CD4-positive, alpha-beta T cell treated with Interleukin-15 for 4 hours (primary cell): ENCODE measurements at places on chromosomes 11 and 22.
A peak's percentile ranks its signal among the peaks of the same experiment; 100 is the strongest.

DNA sequence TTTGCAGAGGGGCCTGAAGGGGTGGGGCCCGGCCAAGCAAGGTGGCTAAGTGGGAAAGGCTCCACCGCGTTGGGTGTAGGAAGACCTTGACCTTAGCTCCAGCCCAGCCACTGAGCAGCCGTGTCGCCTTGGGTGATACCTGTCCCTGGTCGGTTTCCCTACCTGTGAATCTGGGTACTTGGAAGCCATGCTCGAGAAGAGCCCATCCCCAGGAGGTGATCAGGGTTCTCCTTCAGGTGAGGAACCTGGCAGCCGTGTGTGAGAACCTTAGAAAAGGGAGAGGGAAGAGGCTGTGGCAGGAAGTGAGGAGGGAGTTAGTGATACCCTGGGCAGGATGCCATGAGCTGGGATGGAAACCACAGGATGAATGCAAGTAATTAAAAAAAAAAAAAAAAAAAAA is 21.6 kb downstream of the PPARA start:
- no peak for DNase-seq

DNA sequence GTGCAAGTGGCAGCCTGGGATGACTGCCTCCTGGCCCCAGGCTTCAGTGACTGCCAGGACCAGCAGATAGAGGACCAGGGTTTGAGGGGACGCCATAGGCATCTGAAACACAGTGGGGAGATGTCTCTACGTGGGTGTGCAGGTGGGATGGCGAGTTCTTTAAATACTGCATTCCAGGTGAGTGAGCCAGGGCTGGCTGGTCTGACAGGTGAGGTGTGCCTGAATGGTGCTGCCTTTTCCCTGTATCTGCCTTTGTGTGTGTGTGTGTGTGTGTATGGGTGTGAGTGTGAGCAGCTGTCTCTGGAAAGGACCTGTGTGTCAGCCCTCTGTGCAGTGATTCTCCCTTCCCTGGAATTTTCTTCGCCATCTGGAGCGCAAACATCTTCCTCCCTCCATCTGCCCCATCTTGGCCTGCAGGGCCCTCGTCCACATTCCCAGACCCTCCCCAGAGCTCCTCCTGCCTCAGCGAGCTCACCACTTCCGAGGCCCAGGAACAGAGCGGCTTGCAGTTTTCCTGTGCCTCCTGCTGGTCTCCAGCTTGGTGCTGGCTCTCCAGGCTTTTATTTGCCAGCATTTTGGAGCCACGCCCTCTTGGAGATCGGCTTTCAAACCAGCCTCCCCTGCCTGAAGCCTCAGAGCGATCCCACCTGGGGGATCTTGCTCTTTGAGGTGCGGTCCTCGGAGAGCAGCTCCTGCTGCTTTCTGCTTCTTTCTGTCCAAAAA is at the start of gene GPHA2:
Gene GPHA2 (minus strand): TSS at position 535 of the 723 bp plus-strand sequence. CDS start 433 bp downstream, at position 102.
- no peak for DNase-seq

DNA sequence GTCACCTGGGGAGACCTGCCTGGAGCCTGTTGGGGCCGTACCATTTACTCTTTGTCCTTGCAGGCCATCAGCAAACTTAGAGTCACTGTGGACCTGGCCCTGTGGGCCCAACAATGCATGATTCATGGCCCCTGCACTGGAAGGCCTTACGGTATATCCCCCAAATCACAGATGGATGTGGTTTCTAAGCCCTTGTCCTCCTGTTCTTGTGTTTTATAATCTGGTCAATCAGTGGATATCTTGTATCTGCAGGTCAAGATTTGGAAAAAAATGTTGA is 6.2 kb downstream of the TSKU start:
- DNase-seq = no peak

- no peak for DNase-seq
Measured at GRCh38 chr22:19853879-19854777, 546 bp downstream of the GNB1L start.

- DNase-seq = no peak
Measured at GRCh38 chr11:56916587-56916986, 72.1 kb upstream of the OR5AK2 start.

DNA sequence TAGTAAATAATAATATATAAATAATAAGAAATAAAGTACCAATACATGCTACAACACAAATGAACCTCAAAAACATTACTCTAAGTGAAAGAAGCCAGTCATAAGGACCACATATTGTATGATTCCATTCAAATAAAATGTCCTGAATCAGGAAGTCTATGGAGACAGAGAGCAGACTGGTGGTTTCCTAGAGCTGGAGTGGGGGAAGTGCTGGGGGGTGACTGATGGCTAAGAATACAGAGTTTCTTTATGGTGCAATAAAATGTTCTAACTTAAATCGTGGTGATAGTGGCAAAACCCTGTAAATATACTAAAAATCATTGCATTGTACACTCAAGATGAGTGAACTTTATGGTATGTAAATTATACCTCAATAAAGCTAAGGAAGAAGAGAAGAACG is 376.5 kb downstream of the BUD13 start:
- DNase-seq = no peak

DNA sequence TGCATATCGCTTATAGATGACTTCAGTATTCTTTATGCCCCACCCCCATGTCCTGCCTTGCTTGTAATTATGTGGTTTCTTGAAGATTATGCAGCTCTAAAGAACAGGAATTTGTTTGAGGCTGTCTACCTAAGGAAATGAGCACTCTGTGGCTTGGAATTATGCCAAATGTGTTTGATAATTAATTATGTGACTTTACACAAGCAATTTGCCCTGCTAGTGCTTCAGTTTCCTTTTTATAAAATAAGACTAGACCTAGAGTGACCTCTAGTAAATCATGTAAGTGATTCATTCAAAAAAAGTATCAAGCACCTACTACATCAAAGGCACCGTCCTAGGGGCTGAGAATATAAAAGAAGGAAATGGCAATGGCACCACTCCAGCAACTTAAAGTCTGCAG is 491.5 kb upstream of the KIRREL3 start:
- DNase-seq = no peak

- DNase-seq = no peak
Measured at GRCh38 chr11:59667812-59668187, 1.0 kb downstream of the PATL1 start.

DNA sequence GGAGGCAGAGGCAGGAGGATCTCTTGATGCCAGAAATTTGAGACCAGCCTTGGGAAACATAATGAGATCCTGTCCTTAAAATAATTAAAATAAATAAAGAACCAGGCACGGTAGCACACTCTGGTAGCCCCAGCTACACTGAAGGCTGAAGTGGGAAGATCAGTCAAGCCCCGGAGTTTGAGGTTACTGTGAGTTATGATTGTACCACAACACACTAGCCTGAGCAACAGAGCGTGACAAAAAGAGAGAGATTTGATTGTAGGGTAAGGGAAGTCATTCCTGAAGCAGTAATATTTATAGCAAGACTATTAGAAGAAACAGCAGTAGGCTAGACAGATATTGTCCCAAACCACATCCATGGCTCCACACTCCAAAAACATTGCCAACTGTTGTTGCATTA is 1408.4 kb upstream of the TENM4 start:
- no peak for DNase-seq

DNA sequence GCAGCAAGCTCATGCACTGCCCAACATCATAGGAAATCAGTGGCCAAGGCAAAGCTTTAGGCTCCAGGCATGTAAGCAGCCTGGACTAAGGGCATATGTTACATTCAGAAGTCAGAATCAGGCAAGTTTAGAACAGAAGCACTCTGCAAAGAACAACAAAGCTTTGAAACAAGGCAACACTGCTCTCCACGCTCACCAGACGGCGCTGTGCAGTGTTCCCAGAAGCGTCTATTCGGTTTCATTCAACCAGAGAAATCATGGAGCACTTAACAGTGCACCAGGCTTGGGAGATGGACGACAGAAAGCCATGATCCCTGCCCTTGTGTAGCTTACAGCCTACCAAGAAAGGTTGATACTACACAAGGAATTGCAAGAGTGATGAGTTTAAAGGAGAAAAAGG is 555.8 kb downstream of the BUD13 start:
- DNase-seq = peak; percentile 5

GRCh38 chr11:68865241-68865640 is 23.5 kb upstream of the CPT1A start:
- DNase-seq = no peak

- DNase-seq = no peak
Measured at GRCh38 chr11:26193694-26194365, 138.1 kb upstream of the ANO3 start.

DNA sequence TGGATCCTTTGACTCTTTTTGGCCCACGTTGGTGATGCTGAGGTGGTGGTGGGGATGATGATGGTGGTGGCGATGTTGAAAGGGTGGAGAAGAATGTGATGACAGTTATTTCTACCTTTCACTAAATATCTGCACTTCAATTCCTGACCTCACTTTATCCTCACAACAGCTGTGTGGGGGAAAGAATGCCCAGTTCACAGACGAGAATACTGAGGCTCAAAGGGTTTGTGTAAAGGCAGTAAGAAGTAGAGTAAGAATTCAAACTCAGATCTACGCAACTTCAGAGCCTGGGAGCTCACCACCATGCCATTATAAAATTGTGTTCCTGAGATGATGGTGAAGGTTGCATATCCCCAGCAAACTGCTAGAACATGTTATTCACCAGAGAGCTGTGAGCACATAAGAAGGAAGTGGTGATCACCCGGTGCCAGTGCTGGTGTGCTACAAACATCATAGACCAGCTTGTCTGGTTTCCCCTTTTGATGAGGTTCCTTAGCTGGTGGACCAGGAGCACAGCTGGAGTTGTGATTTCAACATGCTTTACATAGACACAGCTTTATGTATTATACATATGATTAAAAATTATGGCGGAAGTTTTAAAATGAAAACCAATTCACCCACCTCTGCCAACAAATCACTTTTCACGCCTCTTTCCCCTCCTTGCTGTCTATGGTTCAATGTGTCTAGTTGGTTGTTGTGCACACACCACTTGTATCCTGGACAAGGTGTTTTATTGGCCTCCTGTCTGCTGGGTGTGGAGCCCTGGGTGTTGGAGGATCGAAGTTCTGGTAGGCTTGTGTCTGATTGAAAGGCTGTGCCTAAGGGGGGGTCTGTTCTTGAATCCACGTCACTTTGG is 6.2 kb downstream of the ST14 start:
- no peak for DNase-seq

- DNase-seq = no peak
Measured at GRCh38 chr11:8087185-8087584, 6.2 kb downstream of the TUB start.

DNA sequence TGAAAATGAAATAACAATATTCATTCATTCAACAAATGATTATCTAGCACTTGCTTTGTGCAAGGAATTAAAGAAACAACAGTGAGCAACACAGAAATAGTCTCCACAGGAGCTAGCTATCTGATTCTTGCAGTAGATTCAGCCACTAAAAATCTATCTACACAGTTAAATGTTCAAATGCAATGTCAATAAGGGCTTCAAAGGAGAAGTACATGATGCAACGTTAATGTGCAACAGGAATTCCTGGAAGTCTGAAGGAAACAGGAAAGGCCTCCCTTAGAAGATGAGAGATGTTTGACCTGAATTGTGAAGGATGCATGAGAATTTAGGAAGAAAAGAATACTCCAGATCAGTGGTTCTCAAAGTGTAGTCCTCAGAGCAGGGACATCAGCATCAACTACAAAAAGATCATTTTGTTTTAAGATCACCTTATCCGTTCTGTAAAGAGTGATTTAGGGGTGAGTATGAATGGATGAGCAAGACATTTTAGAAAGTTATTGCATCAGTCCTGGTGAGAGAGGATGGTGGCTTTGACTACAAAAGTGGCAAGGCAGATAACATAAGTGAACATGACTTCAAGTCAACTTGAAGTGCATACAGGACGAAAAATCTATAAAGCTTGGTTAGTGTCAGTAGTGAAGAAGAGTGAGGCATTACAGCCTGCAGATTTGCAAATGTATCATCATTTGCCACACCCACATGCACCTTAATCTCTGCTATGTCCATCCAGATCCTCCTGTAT is 96.0 kb downstream of the ETS1 start:
- DNase-seq = no peak

GRCh38 chr11:102705626-102706025 is at the start of gene MMP27:
TSS of gene MMP27 (minus strand) at chr11:102705769. CDS start at chr11:102705714, 55 bp downstream.
- DNase-seq = no peak

GRCh38 chr22:37643225-37643847 is 3.9 kb downstream of the SH3BP1 start:
- DNase-seq = peak; percentile 88
